ENCODE measurements at places on chromosomes 2 and 18.
A peak's percentile ranks its signal among the peaks of the same experiment; 100 is the strongest.

GRCh38 chr2:158882297-158882696 lies 86.1 kb upstream of the TANC1 start:
- no peak for DNase-seq

- DNase-seq = no peak
Measured at GRCh38 chr2:21759819-21760218, 636.1 kb downstream of the TDRD15 start.

GRCh38 chr18:25176518-25177042 lies 175.4 kb downstream of the ZNF521 start:
- DNase-seq = no peak

DNA sequence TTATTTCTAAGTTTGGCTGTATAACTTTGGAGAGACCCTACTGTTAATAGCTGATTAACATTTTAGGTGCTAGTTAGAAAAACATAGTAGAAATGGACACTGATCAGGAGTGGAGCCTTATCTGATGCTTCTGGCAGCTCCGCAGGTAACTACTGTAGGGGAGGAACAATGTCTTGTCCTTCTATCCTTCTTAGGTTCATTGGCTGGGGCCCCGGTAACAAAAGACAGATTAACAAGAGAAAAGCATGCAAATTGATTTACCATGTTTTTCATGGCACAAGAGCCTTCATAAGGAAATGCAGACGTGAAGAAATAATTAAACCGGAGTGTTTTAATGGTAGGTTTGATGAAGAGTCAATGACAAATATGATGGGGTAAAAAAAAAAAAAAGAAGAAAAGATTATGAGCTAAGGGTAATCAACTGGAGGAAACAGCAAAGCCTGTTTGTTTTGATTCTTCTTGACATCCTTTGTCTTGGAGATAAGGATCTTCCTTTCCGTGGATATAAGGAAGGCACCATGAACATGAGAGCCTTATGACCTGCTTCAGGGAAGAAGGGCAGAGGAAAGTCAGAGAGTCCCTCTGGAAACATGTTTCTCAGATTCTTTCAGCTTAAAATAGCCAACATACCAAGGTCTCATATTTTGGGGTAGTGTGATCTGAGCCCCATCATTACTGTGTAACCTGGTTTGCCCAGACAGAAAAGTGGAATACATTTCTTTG lies 62.4 kb upstream of the GCFC2 start:
- DNase-seq = no peak

DNA sequence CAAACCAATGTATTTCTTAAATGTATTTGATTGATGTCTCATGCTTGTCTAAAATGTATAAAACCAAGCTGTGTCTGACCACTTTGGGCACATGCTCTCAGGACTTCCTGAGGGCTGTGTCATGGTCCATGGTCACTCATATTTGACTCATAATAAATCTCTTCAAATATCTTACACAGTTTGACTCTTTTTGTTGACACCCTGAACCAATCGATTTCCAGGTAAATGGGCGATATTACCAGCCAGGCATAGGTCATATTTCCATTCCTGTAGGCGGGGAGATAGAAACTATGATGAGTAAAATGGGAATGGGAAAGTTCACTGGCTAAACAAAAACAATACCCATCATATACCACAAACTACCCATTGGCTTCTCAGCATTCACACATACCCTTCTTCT lies 9.3 kb upstream of the TRAPPC8 start:
- DNase-seq = no peak

DNA sequence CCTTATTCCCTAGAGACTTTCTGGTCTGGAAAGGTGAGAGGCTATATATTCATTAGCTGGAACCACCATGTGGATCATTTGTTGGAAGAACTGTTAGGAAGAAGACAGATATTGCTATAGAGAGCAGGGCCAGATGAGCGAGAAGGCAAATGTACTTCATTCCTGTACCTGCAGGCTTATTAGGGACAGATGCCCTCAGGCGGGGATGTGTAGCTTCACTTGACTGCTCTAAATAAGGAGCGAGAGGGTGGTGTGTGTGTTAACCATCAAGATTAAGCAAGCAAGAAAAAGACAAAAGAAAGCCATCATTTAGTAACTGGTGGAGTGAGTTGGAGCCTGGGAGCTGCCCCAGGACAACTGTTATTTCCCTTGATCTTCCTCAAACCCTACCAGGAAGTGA lies 36.4 kb downstream of the NEDD4L start:
- no peak for DNase-seq

DNA sequence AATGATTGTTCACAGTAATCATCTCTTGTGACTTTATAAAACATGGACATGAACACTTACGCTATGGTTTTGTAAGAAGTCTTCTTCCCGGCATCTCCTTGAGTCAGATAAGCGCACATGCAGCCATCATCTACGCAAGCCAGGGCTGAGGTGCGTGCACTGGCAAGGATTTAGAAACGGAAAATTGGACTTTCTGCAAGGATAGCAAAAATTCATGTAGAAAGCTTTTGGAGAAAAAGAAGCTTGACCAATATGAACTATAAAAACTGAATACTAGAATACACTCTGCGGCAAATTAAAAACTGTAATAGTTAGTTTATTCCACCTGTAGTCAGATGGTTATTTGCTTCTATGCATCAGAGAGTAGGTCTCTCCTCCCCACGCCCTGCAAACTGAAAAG lies 6.3 kb downstream of the NMS start:
- DNase-seq = no peak

GRCh38 chr18:30625961-30626360 lies 416.6 kb downstream of the DSC3 start:
- DNase-seq = no peak

DNA sequence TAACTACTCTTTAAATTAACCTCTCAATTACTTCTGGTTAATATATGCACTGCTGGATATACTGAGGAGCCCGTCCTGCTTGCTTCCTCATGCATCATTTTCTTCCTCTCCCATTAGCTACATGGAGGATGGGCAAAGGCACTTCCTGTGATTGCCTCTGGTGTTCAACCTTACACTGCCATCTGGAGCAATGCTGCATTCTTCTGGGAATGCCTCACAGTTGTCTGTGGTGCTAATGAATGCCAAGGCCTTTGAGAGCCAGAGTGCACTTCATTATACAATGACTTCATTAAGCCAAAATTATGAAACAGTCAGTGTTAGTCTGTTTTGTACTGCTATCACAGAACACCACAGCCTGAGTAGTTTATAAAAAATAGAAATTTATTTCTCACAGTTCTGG lies 134.8 kb upstream of the DOCK10 start:
- peak; percentile 24 for DNase-seq

- no peak for DNase-seq
Measured at GRCh38 chr2:88161446-88162244, 8.5 kb upstream of the THNSL2 start.

DNA sequence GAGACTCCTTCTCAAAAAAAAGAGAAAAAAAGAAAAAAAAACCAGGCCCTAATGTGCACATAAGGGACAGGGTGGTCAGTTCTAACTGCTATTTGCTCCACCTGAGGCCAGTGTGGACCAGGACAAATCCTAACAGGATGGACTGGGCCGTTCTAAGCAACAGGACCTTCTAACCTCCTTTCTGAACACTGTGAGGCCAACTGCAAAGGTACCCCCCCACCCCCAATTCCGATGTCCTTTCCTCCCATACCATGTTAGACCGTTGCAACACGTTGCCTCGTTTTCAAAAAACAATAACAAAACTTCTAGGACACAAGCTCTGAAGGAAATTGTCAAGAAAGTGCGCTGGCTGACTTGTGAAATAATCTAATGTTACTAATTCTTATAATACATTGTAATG lies 1.2 kb downstream of the THAP4 start:
- no peak for DNase-seq

GRCh38 chr2:190646780-190647522 lies 1.9 kb upstream of the NAB1 start:
- DNase-seq = no peak

GRCh38 chr18:62289047-62289446 lies 36.1 kb upstream of the TNFRSF11A start:
- no peak for DNase-seq

- DNase-seq = no peak
Measured at GRCh38 chr2:157433394-157433793, 10.5 kb downstream of the CYTIP start.

- no peak for DNase-seq
Measured at GRCh38 chr2:29343830-29344229, 228.6 kb downstream of the CLIP4 start.

DNA sequence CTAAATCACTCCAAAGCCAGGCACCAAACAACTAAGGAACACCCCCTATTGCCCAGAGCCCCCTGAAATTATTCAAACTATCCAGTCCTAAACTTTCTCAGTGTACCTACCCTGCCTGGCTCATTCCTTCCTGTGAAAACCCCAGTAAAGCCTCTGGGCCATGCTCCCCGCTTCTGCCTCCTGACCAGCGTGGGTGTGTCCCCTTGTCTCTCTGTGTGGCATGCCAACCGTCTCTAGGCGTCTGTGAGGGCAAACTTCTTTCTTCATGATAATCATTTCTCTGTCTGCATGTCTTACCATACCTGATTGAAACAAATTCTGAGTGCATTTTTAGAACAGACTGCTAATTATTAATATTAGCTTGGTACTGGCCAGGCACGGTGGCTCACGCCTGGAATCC lies 109.0 kb upstream of the MSH2 start:
- DNase-seq = no peak

DNA sequence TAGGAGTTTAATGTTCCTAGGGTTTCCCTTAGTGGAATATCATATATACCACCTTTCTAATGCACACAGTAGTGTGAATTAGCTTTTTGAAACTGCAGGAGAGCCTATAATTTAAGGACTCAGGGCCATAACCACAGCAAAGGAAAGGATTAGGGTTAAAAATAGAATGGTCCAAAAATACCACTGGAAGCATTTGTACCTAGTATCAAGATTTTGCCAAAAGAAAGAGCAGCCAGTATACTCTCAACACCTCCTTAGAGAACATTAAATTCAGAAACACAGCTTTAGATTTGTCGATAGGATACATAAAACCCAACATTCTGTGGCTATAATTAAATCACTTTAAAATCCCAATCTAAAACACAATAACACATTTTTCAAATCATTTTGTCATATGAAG lies 634.9 kb downstream of the EPHA4 start:
- DNase-seq = no peak
